Hippocampal formation (tissue), 2 donors: ENCODE measurements at places on chromosomes 3 and 15.

GRCh38 chr15:68635141-68635540, 56.3 kb downstream of the CORO2B start:
- peak; percentile 67 for DNase-seq

DNA sequence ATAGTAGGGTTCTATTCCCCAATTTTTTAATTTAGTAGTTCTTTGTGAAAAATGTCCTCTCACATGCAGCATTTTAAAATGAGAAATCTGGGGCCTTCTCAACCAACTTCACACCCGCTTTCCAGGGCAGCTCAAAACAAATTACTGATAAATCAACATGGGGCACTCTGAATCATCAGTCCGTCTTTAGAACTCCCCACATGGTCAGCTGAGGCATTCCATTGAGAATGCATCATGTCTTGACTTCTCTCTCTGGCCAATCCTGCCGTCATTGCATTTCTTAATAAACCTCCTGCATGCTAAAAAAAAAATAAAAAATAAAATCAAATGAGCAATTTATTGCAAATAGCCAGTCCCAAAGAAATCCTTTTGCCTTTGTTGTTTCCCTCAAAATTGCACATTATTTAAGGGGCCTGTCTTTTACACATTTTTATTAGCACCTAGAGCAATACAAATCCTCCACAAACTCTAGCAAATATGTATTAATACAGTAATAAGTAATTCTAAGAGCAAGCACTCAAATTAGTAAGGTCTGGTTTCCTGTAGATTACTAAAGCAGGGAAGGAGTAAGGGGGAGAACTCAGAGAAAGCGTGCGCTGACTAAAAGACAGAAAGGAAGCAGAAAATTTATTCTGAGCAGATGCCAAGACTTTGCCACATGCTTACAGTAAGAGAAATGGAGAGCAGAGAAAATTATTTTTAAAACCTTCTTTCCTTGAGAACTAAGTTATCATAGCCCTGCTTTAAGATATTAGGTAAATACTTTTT, 175.7 kb downstream of the TNIK start:
- no peak for DNase-seq

- no peak for DNase-seq
These were observed 128.3 kb downstream of the PLCL2 start for GRCh38 chr3:17013050-17013449.

- DNase-seq, result no peak
These were observed 48.1 kb downstream of the RAP2B start for GRCh38 chr3:153210146-153210545.

GRCh38 chr3:46884929-46885328, 7.4 kb downstream of the PTH1R start:
- DNase-seq, result no peak
